Metanephros (tissue), 2 donors: ENCODE measurements at places on chromosomes 4 and X. TPM values are rescaled to one million over a fixed set of nuclear protein-coding genes. Genes with fewer than 3 reads are reported as not detected.

The SLAIN2 gene
- 48.2 TPM for total RNA-seq

The MAGEA9B gene
- not detected for total RNA-seq

The INTU gene
- 20.6 TPM for total RNA-seq

The DCAF8L2 gene
- not detected for total RNA-seq

The ADH7 gene
- not detected for total RNA-seq

The TCP11X2 gene
- total RNA-seq, result 1.4 TPM

The HS3ST1 gene
- total RNA-seq, result 4.1 TPM

The SLC4A4 gene
- total RNA-seq, result 63.1 TPM

The NPY5R gene
- total RNA-seq, result 1.6 TPM
